ENCODE measurements at places on chromosomes 1 and 21.

- DNase-seq = no peak
Measured at GRCh38 chr1:212982430-212983152, 32.2 kb downstream of the VASH2 start.

DNA sequence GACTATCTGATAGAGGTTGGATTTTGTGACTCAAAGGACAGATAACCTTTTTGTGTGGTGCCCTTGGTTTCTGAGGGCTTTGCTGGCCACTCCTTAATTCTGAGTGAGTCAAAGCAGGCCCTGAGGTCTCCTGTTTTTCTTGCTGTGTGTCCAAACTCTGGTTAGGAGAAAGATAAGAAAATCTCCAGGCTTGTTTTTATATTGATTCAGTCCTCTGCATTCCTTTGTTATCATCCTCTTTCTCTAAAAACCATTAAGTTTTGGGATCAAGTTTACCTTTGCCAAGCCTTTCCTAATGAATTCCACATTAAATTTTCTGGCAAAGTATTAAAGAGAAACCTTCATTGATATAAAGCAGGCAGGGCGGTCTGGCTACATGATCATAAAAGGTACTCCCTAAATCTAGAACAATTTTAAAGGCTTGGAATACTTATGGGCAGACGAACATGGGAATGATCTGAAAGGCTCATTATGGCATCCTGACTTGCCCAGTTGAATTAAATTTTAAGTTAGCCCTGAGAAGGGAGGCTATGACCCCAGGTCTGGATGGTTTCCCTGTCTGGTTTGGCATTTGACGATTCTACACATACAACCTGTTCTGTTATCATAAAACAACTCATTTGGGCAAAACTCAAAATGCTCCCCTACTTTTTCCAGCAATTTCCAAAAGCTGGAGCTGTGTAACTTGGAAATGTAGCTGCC lies 20.8 kb downstream of the ZBTB8B start:
- no peak for DNase-seq

- no peak for DNase-seq
Measured at GRCh38 chr1:54604572-54605370, 18.6 kb downstream of the FAM151A start.

DNA sequence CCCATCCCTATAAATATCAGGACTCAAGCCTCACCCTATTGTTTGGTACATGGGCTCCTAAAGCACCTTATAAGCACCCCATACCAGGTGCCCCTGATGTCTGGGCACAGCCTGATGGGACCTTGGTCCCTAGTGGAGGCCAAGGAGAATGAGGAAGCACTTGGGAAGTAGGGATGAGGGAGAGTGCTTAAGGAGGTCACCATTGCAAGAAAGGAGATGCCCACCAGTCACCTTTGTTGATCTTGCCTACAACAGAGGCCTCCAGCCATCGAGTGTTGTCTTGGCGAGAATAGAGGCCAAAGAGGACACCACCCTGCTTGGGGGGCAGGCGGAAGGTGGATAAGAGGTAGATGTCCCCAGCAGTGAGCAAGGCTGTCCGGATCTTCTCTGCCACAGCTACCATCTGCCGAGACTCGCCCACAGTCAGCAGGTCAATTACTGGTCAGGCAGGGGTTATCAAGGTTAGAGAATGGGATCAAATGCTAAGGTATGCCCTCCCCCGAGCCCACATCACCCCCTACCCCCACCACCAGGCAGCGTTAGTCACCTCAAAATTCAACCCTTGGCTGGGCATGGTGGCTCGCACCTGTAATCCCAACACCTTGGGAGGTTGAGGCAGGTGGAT lies 1.6 kb downstream of the THBS3 start:
- DNase-seq = no peak

DNA sequence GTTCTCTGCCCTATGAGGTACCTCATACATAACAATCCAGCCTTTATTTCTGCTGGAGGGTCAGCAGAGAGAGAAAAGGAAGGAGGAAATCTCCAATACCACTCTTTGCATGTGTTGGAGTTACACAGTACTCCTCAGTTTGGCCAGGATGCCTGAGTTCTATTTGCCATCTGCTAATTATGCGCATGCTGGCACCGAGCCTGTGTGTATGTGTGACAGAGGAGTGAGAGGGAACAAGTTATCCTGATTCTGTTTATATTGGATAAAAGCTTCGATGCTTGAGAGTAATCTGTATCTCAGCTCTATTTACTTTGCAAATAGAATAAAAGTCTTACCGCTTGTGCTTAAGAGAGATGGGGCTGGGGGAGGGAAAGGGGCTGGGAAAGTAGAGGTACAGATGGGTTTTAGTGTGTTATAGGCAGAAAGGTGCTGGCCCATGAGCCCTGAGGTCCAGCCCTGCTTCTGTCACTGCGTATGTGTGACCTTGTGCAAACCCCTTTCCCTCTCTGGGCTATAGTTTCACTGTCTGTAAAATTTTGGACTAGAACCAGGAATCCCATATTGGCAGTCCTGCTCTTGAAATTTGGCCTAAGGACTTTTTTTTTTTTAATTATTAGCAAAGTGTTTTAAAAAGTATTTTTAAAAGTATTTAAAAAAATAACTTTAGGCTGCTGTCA lies 54.5 kb upstream of the PLXNA2 start:
- no peak for DNase-seq

DNA sequence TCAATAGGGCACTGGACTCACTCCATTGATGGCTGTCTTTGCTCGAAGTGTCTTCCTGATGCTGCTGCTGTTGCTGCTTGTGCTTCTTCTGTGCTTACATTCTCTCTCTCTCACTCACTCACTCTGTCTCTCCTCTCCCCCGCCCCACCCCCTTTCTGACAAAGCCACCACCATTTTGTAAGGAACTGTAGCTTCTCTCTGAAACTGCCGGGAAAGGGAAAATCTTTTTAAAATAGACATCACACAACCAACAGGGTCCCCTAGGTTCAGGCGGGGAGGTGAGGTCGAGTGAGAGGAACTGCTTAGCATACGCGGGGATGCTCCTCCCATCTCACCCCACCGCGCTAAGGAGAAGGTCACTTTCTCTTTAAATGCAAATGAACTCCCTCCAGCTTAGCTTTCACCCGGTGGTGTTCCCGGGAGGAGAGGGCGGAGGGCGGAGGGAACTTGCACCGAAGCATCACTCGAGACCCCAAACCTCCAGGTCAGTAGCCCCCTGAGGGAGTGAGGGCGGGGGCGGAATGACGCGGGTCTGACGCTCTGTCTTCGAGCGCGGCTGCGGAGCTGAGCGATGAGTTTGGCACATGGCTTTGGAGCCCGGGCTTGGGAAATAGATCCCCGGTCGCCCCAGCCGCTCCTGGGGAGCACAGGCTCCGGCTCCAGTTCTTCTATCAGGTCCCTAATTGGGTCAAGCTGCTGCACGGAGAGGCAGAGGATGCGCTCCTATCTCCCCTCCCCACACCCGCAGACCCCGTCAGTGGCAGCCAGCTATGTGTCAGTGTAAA lies at the start of gene CCDC28B:
Gene CCDC28B, plus strand, starts transcription at position 370 of the 785 bp plus-strand sequence. CDS start 1,341 bp downstream, outside the sequence.
- no peak for DNase-seq

DNA sequence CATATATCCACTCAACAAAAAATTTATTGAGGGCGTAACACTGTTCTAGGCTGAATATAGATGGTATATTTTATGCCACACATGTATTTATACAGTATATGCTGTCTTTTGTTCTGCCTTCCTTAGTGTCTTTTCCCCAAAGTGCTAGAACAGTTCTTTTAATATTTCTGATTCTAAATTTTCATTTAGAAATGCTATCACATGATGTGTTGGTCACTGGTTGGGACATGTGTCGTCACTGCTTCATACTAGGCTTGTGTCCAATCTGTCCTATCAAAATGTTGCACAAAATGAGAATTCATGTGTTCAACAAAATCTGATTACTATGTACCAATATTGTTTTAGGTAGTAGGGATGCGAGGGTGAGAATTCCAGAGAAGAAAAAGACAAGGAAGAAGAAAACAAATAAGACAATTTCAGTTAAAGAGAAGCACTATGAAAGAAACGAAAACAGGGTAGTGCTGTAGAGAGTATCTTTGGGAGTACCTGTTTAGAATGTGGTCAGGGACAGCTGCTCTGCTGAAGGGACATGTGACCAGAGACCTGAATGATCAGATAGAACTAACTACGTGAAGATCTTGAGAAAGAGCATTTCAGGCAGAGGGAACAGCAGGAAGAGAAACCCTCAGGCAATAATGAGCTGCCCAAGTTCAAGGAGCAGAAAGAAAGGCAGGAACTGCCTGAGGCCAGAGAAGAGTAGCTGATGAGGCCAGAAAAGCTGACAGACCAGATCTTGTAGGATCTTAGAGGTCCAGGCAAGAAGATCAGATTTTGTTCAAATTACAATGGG lies 1.3 kb downstream of the KMO start:
- DNase-seq = no peak

- DNase-seq = no peak
Measured at GRCh38 chr1:18869847-18870594, 10.6 kb upstream of the TAS1R2 start.

GRCh38 chr1:97071173-97071572 lies 349.6 kb downstream of the PTBP2 start:
- DNase-seq = no peak

GRCh38 chr1:196685506-196685905 lies 33.7 kb downstream of the CFH start:
- DNase-seq = no peak

- DNase-seq = no peak
Measured at GRCh38 chr1:170265234-170265633, 119.5 kb downstream of the NTMT2 start.

- DNase-seq = no peak
Measured at GRCh38 chr1:34549199-34549598, 205.6 kb upstream of the GJB5 start.

DNA sequence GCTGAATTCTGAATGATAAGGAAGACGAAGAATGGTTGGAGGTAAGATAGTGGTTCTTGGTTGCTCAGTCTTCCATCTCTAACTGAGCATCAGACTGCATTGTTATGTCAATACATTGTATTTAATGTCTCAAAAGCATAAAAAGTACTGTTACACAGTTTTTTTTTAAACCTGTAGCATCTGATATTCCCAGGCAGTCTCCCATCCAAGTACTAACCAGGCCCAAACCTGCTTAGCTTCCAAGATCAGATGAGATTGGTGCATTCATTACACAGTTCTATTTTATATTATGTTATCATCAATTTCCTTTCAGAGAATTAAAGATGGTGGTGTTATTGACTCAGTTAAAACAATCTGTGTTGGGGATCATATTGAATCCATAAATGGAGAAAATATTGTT lies 48.9 kb downstream of the GIPC2 start:
- DNase-seq = no peak

- DNase-seq = no peak
Measured at GRCh38 chr1:19484338-19484797, 971 bp downstream of the CAPZB start.

DNA sequence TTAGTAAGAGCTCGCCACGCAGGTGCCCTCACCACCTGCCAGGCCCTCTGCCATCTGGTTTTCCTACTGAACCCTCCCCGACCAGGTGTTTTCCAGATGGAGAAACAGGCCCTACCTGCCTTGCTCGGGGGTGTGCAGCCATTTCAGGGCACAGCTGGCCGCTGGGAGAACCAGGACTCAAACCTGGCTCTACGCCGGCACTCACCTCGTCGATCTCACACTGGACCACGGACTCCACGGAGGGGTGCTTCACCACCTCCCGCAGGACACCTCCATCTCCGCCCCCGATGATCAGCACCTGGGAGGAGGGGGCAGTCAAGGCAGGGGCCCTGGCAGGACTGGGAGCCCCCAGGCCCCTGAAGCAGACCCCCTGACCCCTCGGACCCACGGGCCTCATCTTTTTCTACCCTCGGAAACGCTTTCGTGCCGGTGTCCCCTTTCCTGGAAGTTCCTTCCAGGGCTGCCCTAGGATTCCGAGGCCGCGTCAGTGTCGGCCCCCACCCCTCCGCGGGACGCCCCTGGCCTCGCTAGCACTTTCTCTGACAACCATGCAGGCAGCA lies 1.1 kb downstream of the SRM start:
- no peak for DNase-seq

DNA sequence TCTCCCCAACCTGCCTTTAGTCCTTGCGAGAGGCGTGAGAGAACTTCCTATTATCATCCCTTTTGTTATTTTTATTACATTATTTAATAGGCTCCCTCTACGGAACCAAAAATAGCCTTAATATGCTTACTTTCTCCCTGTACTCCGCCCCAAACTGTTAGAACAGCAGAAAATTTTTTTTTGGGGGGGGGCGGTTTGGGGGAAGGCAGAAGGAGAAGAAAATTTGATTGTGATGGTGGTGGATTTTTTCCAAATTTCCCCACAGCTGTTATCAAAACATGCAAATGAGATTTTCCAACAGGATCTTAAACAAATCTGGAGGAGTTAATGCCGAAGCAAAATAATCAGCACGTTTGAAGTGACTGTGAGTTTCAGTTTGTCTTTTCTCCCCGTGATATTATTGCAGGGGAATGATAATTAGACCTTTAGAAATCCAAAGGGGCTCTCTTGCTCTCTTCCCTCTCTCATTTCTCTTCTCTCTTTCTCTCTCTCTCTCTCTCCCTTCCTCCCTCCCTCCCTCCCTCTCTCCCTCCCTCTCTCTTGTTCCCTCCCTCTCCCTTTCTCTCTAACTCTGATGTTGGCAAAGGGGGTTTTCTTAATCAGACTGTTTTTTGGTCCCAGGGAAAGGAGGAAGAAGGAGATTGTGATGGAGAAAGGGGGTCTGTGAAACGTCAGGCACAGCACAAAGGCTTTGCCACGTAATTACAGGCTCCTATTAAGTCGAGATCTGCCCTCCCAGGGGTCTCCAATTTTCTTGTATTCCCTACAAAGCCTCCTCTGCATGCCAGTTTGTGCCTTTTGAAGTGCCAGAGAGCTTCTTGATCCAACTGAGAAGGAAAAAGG lies 1.1 kb upstream of the PRRX1 start:
- DNase-seq = no peak

DNA sequence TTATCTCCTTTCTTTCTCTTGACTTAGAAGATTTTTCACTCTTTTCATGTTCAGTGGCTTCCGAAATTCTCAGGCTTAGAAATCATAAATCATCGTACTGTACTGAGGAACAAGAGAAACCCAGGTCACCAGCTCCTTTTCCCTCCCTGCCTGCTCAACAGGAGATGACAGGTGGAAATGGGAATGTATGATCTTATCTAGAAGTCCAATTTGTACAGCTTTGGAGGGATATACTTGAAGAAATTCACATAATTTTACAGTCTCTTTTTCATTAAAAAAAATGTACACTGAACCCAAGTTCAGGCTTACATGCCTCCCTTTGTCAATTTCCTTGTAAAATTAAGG lies 11.7 kb downstream of the EVA1C start:
- DNase-seq = no peak

- no peak for DNase-seq
Measured at GRCh38 chr1:110065841-110066240, 4.6 kb downstream of the ALX3 start.

- DNase-seq = no peak
Measured at GRCh38 chr1:183270541-183271141, 84.6 kb downstream of the LAMC2 start.

DNA sequence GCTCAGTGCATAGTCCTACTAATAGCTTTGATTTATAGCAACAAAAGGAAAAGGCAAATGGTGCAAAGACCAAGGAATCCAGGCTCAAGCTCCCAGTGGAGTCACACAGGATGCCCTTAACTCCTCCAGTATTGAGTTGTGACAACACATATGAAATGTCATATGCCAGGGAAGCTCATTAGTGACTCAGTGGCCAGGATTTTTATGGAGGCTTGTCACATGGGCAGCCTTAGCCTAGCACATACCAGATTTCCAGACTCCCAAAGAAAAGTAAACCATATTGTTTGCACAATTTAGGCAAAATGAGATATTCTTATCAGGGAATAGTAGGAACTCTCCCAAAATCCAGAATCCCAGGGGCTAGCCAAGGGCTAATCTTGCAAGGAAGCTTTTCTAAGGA lies 129.2 kb downstream of the MAGI3 start:
- no peak for DNase-seq

- DNase-seq = no peak
Measured at GRCh38 chr21:18655931-18656330, 252.3 kb upstream of the TMPRSS15 start.
